Fibroblast of upper back skin (primary cell): ENCODE measurements at places on chromosomes 7 and 10.

GRCh38 chr7:149071641-149072437 lies 18.7 kb downstream of the ZNF786 start:
- DNase-seq = peak; percentile 7

DNA sequence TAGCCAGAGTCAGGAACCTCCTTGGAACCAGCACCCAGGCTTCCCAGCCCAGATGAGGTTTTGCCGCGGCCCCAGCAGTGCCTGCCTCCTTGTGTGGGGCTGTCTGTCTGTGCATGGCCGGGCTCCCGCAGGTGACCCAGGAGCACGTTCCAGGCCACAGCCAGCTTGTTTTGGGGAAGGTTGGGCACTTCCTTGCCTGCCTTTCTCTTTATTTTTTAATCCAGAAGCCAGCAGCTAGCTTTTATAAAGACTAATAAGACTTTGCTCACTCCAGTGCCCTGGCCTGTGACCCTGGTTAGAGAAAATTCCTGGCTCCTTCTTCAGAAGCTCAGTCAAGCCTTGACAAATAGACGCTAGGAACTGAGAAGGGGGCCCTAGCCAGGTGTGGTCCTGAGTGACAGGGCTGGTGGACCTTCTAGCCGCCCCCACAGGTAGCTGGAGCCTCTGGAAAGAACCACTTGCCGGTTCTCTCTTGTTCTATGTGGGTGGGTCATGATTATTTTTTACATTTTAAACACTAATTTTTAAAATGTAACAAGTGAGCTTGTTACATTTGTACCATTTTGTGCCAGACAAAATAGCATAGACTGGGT lies 837 bp downstream of the SLC29A3 start:
- DNase-seq = no peak

DNA sequence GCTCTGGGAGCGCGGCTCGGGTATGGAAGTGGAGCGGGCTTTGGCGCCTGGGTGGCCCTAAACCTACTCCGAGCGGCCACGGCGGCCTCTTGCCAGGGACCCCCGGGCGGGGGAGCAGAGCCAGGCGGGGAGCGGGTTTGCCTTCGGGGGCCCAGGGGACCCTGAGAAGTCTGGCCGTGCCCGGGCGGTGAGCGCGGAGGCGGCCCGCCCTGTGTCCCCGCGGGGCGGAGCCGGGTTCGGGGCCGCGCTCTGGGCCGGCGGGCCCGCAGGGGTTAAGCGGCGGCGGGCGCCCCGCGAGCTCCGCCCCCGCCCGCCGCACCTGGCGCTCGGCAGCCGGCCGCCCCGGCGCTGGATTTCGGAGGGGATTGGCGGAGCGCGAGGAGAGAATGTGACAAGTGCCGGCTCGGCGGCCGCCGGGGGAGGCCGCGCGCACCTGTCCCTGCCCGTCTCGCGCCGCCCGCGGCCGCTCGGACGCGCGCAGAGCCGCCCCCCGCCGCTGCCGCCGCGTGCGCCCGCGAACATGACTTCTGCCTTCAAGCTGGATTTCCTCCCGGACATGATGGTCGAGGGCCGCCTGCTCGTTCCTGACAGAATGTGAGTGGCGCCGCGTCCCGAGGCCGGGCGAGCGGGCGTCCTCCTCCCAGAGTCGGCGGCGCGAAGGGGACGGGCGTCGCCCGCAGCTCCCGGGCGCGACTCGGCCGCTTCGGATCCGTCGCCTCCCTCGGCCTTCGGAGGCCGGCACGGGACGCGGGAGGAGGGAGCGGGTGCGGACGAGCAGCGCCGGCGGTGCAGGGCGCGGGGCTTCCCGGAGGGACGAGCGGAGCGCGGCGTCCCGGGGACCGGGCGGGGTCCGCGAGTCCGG lies at the start of gene CELF2:
CELF2 (plus strand) TSS at position 303 of the 862 bp plus-strand sequence; CDS start at position 521, 218 bp downstream.
- no peak for DNase-seq

GRCh38 chr10:36393801-36394200 lies 731.6 kb upstream of the ANKRD30A start:
- DNase-seq = no peak

GRCh38 chr7:78134256-78134655 lies 335.7 kb downstream of the PHTF2 start:
- peak; percentile 86 for DNase-seq

- peak; percentile 75 for DNase-seq
Observed at GRCh38 chr7:135557455-135558336, at the start of gene NUP205. TSS of gene NUP205 (plus strand) at chr7:135557917. CDS start at chr7:135557945, 28 bp downstream.

- peak; percentile 68 for DNase-seq
Observed at GRCh38 chr7:40579401-40579800, 444.6 kb downstream of the SUGCT start.

DNA sequence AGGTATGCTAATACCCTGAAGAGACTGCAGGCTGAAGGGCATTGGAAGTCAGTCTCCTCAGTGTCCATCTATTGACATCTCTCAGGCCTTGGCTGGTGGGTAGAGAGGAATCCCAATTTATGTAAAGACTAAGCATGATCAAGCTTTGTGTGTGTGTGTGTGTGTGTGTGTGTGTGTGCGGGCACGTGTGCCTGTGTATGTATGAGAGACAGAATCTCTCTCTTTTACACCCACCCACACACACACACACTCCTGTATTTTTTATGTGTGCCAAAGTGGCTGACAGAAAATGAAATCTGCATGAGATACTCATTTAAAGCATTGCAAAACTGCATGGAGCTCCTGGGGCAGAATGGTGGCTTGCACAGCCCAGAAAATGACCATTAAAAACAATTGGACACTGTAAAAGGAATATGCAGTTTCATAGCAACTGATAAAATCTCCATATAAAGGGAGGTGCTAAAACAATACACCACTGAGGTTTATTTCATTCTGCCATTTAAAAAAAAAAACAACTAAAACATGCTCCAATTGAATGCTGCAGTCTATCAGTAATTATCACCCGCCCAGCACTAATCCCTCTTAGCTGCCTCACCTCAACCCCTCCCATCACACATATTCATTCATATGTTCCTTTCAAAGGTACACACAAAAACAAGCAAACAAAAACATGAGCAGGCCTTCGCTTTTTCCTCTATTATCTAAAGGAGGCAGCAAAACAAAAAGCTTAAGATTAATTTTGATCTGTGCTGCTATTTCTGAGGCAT lies 385.0 kb downstream of the KCNMA1 start:
- DNase-seq = no peak

DNA sequence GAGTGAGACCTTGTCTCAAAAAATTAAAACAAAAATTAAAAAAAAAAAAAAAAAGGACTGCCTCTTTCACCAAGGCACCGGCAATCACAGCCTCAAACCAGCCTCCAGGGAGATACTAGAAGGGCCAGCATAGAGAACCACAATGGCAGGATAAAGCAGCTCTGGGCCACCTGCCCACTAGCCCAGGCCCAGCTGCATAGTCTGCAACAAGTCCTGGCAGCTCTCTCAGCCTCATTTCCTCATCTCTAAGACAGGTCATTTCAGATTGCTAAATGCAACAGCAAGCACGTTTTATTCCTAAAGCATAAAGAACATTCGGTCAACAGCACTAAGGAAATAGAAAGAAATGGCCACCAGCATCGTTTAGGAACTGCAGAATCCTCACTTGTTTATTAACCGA lies 28.8 kb downstream of the XPNPEP1 start:
- DNase-seq = peak; percentile 72

DNA sequence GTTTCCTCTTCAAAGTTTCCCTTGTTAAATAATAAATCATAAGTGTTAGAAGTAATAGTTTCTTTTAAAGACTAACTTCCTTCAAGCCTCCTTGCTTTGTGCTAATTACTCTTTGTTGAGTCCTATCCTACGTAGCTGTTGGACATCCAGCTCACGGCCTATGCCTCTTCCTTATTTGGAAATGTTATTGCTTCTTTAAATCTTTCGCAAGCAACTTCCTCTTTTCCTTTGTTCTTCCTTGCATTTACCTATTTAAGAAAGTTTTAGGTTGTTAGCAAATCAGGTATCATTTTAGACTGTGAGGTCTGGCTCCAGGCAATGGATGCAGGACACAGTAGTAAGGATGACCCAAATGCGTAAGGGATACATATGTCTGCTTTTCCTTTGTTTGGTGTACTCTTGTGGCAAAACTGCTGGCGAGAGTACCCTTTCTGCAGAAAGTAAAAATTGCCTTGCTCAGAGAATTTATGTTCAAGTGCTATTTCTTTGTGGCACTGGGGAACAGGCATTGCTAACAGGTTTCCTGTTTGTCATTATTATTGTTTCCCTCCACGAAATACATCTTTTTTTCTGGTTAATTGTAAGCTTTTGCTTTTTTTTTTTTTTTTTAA lies 110.5 kb downstream of the DYNC2I1 start:
- DNase-seq = no peak

GRCh38 chr10:21518641-21519396 lies 6.7 kb downstream of the SKIDA1 start:
- peak; percentile 53 for DNase-seq

DNA sequence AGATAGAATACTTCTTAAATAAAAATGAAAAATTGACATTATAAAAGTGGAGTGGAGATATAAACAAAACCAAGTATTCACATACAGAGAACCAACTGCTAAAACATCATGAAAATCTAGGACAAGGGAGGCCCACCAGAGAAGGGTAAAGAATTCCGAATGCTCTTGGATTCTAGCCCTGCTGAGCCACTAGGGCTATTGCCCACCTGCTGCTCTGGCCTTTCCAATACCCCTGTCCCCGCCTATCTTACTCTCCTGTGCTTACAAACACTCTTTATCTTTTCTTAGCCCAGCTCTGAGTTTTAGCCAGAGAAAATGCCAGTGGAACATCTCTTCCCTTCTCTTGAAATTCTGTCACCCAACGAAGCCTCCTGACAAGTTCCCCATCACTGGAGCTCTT lies 100.3 kb downstream of the MACC1 start:
- DNase-seq = no peak

- DNase-seq = no peak
Observed at GRCh38 chr7:233249-234035, 41.1 kb downstream of the FAM20C start.

GRCh38 chr10:63670291-63670898 lies 149.2 kb downstream of the REEP3 start:
- peak; percentile 23 for DNase-seq

DNA sequence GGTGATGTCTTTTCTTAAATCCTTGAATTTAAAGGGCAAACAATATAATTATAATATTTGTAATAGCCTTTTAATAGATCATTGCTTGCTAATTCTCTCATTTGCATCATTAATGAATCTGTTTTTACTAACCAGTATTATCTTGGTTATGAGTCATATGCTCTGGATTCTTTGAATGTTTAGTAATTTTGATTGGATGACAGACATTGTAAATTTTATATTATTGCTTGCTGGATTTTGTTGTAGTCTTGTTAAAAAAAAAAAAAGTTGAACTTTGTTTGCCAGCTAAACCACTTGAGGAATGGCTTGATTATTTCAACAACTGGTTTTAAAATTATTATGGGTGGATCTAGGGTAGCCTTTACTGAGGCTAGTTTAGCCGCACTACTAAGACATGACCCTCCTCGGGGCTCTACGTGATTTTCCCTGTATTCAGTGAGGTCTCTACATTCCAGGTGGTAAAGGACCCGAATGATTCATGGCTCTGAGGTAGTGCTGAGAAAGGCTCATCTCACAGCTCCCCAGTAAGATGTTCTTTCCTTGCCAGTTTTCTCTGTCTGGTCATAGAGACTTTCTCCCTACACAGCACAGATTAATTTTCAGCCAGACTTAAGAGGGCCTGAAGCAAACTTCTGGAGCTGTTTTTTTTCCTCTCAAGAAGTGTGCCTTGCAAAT lies 8.5 kb downstream of the C10orf90 start:
- peak; percentile 92 for DNase-seq

- DNase-seq = peak; percentile 22
Observed at GRCh38 chr10:126536148-126536547, 134.3 kb downstream of the C10orf90 start.

- DNase-seq = peak; percentile 13
Observed at GRCh38 chr7:50940621-50941020, 157.9 kb upstream of the GRB10 start.

DNA sequence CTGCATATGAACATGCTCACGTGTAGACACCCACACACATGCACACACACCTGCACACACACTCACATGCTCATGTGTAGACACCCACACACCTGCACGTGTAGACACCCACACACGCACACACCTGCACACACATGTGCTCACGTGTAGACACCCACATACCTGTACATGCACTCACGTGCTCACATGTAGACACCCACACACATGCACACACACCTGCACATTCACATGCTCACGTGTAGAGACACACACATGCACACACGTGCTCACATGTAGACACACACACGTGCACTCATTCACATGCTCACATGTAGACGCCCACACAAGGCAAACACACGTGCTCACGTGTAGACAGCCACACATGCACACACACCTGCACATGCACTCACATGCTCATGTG lies 275.8 kb downstream of the PTPRN2 start:
- no peak for DNase-seq

DNA sequence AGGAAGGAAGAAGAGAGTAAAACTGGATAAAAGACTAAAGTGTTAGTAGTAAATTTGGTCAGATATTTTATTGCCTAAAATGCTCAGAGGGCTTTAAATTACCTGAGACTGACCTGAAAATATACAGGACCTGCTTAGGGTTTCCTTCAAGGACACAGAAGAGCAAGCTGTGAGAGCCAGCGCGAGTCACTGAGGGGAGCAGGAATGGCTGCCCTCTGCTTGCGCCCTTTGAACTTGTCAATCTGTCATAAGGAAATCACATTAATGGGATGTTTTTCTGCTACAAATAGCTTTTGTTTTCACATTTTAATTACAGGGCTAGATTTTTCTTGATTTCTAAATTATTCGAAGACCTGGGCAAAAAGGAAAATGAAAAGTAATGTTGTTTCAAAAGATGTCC lies 26.9 kb downstream of the DNAJB9 start:
- no peak for DNase-seq
